ENCODE measurements at places on chromosomes 1 and 21.

GRCh38 chr1:91406773-91407389, 2.2 kb upstream of the HFM1 start:
- no peak for DNase-seq

DNA sequence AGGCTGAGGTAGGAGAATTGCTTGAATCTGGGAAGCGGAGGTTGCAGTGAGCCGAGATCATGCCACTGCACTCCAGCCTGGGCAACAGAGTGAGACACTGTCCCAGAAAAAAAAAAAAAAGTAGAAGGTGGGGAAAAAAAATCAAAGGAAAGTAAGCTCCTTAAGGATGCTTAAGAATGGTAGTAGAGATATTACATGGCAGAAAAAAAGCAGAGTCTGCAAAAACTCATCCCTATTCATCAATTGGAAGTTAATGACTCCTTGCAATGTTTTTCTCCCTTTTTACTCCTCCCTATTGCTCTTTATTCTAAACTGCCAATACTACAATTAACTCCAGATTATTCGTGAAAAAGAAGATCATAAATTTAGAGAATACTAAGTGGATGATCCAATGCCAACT, 23.4 kb downstream of the ENAH start:
- DNase-seq: no peak

DNA sequence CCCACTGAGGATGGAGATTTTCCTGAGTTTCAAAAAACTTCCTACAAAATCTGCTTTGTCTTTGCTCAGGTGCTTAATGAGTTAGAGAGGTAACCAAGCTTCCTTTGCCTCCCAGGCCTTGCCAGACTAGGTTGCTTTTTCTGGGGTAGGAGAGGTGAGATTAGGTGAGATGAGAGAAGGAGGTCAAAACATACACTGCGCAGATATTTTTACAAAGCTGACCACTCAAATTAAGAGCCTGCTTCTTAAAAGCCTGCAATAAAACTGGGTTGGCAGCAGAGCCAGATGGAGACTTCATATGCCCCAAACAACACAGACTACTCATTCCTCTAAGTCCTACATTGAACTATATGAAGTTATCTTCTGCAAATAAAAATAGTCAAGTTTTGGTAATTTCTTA, 352.5 kb downstream of the NUF2 start:
- DNase-seq: no peak

GRCh38 chr21:31647650-31648049, 11.8 kb upstream of the SOD1 start:
- DNase-seq: no peak

GRCh38 chr1:66290761-66291530, 243.0 kb upstream of the SGIP1 start:
- no peak for DNase-seq

DNA sequence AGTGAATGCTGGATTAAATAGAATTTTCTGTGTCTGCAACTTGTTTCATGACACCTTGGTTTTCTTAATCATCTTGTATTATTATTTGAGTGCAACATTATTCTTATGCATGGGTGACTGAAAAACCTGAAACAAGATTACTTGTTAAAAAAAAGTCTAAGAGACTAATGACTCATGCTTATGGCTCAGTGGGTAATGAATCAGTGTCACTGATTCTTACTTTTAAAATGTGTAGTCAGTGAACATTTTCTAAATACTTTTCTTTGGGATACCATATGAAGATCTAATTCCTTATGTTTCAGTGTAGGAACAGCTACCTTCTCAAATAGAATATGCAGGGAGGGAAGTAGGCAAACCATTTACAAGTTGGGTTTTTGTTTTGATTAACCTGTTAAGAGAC, 65.5 kb downstream of the PRKAA2 start:
- DNase-seq: no peak

DNA sequence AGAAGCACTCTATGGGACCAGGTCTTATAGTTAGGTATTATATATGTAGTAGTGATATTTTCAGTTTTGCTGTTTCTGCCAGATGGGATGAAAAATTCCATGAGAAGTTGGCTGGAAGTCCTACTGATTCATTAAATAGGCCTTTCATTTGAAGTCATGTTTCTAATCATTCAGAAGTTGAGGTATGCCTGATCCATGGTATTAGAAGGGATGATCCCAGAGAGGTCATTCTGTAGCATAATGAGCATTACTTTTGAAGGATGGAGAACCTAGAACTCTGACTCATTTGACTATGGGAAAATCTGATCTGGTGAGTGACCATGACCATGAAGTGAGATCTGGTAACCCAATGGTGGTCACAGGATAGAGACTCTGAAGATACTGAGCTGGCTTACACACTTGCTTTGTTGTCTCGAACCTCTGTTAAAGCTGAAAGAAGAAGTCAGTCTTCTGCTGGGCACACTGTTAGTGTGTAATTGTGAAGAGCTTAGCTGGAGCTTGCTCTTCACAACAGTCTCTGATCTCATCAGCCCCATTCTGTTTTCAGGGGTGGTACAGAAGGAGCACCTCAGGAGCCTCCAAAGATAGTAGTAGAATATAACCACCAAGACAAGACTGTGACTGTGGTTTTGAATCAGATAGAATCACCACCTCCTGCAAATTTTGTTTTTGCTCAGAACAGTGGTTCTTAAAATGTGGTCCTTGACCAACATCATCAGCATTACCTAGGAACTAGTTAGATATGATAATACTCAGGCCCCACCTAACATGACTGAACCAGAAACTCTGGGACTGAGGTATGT, 9.0 kb downstream of the MGST3 start:
- DNase-seq: no peak

- DNase-seq: no peak
These were observed 213.1 kb downstream of the HHAT start for GRCh38 chr1:210541680-210542358.

GRCh38 chr1:96845464-96845863, 123.9 kb downstream of the PTBP2 start:
- no peak for DNase-seq

DNA sequence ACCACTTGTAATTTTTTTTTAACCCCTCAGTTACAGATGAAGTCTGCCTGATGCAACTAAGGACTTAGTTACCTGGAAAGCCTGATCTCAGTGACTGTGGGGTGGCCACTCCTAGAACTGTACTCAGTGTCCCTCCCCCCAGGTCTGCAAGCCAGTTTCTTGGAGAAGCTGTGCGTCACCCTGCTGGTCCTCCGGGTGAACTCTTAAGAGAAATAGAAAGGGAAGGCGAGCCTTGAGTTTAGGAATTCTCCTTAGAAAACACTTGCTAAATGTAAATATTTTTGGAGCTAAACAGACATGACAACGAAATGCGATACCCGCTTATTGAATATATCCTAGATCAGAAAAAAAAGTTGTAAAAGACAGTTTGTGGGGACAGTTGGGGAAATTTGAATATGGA, 730 bp downstream of the SLC16A4 start:
- no peak for DNase-seq

DNA sequence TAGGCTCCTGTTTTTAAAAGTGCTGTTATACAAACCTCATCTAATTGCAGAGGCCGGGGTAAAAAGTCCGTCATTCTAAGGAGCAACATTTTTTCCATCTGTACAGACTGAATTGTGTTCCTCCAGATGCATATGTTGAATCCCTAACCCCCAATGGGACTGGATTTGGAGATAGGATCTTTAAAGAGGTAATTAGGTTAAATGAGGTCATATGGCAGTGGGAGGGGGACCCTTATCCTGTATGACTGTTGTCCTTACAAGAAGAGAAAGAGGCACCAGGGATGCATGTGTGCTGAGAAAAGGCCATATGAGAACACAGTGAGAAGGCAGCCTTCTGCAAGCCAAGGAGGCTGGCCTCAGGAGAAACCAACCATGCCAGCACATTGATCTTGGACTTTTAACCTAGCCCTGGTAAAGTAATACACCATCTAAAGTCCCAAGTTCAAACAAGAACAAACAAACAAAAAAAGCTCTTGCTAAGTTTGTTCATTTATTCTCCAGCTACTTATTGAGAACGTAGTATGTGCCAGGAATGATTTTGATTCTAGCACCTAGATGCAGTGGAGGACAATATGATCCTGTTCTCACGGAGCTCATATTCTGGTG, 352.4 kb downstream of the NTNG1 start:
- no peak for DNase-seq

DNA sequence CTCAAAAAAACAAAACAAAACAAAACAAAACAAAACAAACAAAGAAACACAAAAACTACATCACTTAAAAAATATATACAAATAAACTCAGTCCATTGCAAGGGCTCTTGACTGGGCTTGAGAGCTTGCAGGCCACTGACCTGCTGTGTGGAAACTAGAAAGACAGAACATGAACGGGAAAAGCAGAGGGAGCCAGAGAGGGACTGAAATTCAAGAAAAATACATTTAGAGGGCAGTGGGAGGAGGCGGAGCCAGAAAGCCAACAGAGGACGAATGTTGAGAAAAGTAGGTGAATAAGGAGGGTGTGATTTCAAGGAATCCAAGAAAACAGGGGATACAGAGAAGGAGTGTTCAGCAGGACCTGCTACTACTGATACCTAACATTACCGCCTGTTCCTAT, 41.4 kb upstream of the PLA2G2C start:
- DNase-seq: no peak

DNA sequence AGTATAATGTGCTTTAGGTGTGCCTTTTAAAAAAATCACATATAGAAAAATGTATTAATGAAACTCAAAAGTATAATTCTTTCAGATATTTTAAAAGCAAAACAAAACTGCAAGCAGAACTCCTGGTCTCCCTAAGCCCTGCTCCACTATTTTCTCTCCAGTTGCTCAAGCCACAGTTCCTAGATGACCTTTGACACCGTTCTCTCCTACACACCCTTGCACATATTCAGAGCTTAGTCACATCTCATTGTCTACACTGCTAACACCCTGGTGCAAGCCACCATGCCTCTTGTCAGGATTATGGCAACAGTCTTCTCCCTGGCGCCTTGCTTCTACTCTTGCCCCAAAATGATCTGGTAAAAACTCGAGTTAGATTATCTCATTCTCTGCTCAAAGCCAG, 50.2 kb upstream of the ROR1 start:
- DNase-seq: no peak

GRCh38 chr1:9609998-9610397, 21.3 kb downstream of the TMEM201 start:
- no peak for DNase-seq

GRCh38 chr1:55974714-55975441, 604.5 kb downstream of the PLPP3 start:
- no peak for DNase-seq

GRCh38 chr1:58919959-58920321, 136.1 kb upstream of the JUN start:
- no peak for DNase-seq

DNA sequence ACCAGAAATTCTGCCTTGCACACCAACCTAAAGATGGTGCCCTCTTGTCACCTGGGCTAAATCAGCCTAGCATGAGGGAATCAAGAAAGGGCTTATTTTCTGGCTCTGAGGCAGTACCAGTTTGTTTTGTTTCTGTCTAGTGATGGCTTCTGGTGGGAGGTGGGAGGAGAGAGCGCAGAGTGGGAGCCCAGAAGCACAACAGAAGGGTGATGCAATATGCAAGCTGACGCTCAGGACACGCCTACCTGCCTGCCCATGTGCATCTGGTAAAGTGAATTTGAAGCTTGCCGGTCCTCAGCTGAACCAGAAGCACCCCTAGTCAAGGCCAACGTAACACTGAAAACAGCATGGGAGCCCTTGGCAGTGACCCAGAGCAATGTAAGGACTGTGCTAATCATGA, 138.4 kb upstream of the TIAM1 start:
- no peak for DNase-seq

DNA sequence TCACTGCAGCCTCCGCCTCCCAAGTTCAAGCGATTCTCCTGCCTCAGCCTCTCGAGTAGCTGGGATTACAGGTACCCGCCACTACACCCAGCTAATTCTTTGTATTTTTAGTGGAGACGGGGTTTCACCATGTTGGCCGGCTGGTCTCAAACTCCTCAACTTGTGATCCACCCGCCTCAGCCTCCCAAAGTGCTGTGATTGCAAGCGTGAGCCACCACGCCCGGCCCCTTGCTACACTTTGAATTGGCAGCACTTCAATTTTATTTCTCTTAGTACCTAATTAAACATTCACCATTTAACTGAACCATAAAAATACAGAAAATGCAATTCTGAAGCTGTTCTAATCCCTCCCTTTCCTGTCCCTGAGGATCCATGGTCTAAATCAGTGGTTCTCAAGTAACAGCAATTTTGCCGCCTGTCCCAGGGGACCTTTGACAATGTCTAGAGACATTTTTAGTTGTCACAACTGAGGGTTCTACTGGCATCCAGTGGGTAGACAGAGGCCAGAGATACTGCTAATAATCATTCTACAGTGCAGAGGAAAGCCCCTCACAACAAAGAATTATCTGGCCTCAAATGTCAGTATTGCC, 4.3 kb upstream of the BCL2L15 start:
- no peak for DNase-seq
